ENCODE measurements at places on chromosomes 3 and 15.
A peak's percentile ranks its signal among the peaks of the same experiment; 100 is the strongest.

GRCh38 chr3:53885239-53885638, 3.3 kb upstream of the ACTR8 start:
- DNase-seq, result no peak

- DNase-seq, result no peak
Measured at GRCh38 chr3:58835086-58835485, 168.5 kb upstream of the FAM3D start.

DNA sequence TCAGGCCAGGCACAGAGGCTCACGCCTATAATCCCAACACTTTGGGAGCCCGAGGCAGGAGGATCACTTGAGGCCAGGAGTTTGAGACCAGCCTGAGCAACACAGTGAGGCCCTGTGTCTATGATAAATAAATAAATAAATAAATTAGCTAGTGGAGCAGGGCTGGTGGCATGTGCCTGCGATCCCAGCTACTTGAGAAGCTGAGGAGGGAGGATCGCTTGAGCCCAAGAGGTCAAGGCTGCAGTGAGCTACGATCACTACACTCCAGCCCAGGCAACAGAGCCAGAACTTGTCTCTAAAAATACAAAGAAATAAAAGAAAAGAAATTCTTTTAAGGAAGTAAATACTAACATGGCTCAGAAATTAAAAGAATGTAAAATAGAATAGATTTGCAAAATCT, 91.8 kb downstream of the LIPC start:
- no peak for DNase-seq

GRCh38 chr3:32691847-32692246, 6.9 kb downstream of the CNOT10 start:
- DNase-seq, result no peak

DNA sequence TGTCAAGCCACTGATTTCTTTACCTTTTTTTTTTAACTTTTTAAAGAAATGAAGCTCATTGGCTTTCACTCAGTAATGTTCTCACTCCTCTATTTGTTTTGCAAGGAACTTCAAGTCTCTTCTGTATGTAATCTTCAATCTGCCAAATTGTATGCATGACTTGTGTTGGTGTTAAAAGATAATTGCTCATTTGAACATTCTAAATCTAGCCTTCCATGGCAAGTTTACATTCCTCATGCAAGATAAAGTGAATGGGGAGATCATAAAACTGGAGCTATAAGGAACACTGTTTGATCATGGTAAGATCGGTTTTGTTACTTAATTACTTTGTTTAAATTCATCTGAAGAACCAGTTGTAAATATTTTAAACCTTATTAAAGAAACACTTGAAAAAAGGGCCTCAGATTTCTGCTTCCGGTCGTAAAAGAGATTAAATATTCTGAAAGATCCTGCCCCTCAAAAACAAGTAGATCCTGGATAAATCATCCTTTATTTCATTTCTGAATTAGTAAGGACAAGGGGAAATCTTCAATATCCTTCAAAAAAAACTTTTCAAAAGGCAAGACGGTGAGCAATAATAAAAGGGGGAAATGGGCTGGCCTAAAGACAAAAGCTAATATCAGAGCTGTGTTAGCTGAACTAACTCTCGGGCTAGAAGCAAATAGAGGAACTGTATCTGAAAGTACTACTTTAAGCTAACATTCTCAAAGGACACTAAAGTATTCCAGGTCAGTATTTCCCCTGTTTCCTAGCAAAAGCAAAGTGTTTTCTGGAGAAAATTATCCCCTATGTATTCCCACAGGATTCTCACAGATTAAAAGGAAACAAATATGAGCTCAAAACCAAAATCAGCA, 107.0 kb upstream of the ATP11B start:
- no peak for DNase-seq

- DNase-seq, result no peak
Measured at GRCh38 chr3:128619146-128619890, 31.3 kb downstream of the RPN1 start.

GRCh38 chr3:192449036-192449435, 278.3 kb downstream of the FGF12 start:
- no peak for DNase-seq

DNA sequence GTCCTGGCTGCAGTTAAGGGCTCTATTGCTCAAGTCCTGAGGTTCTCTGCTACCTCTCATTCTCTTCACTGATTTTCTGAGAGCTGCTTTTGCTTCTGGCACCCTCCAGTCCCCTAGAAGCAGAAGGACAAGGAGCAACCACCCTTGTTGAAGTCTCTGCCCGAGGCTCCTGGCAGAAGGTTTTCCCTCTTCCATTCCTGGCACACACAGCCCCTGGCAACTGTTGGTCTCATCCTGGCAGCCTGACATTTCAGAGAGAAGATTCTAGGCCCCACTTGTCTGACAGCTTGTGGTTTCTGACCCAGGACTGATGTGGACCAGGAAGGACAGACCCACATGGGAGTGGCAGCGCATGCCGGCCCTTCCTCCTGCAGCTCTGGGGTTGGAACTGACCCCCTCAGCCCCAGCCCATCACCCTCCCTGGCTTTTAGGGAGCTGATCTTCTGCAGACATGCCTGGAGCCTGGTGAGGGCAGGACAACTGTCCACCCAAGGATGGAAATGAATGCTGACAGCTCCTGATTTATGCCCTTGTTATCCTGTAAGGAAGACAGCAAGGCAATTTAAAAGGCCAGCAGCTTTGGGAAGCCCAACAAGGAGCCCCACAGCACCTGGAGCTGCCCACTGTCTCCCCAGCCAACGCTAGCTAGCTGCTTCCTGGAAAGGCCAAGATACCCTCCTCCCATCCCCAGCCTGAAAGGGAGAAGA, 13.0 kb upstream of the NTRK3 start:
- no peak for DNase-seq

GRCh38 chr3:24341668-24342067, 153.0 kb downstream of the THRB start:
- no peak for DNase-seq

- DNase-seq, result no peak
Measured at GRCh38 chr3:141955175-141955574, 78.7 kb downstream of the ATP1B3 start.

DNA sequence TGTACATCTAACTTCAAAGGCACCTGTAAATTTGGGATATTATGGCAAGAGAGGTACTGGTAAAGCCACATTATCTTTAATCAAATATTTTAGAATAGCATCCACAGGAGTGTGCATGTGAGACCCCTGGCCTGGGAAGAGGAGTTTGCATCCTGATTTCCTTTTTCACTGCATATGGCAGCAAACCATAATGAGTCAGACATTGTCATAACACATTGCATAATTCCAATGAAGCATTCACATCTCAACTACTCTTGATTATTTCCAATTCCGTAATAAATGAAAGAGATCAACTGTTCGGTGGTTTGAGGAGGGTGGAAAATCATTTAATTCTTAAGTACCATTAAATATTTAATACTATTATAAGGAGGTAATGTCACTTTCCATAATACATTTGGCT, 215.0 kb downstream of the MECOM start:
- DNase-seq, result no peak

DNA sequence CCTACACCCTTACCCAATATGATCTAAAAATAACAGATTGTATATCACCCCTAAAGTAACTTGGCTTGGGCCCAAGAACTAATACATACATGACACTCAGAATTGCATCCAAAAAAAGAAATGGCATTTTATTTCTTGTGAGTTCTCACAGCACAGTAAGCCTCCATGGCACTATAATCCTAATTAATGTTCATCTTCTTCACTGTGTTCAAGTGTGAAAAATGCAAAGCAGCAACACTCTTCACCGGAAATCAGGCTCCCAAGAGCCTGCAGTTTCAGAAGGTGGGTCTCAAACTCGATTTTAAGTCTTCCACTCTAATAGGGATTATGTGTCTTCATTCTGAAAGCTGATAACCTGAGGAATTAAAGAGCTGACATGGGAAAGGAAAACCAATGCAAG, 142.8 kb upstream of the TSC22D2 start:
- DNase-seq, result no peak

GRCh38 chr3:15731024-15731423, 66.8 kb downstream of the ANKRD28 start:
- no peak for DNase-seq

- no peak for DNase-seq
Measured at GRCh38 chr3:119779731-119780383, 2.0 kb upstream of the NR1I2 start.

GRCh38 chr15:96138985-96139384, 191.5 kb upstream of the NR2F2 start:
- DNase-seq, result no peak

GRCh38 chr15:92921215-92922131, 21.3 kb downstream of the CHD2 start:
- DNase-seq, result no peak

DNA sequence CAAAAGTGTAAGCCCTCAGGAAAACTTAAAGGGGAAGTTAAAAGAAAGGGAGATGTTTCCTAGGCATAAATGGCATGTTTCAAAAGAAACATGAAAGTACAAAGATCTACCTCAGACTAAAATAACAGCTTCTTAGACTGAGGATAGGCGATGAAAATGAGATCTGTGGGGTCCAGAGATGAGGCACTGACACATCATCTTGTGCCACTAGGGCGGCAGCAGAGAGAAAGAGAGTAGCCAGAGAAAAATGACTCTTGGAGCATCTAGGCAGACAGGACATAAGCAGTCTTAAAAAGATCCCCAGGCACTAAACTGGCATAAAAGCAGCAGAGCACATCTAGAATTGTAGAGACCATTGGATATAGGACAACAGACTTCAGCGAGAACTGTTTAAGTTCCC, 42.5 kb upstream of the RFX7 start:
- no peak for DNase-seq

DNA sequence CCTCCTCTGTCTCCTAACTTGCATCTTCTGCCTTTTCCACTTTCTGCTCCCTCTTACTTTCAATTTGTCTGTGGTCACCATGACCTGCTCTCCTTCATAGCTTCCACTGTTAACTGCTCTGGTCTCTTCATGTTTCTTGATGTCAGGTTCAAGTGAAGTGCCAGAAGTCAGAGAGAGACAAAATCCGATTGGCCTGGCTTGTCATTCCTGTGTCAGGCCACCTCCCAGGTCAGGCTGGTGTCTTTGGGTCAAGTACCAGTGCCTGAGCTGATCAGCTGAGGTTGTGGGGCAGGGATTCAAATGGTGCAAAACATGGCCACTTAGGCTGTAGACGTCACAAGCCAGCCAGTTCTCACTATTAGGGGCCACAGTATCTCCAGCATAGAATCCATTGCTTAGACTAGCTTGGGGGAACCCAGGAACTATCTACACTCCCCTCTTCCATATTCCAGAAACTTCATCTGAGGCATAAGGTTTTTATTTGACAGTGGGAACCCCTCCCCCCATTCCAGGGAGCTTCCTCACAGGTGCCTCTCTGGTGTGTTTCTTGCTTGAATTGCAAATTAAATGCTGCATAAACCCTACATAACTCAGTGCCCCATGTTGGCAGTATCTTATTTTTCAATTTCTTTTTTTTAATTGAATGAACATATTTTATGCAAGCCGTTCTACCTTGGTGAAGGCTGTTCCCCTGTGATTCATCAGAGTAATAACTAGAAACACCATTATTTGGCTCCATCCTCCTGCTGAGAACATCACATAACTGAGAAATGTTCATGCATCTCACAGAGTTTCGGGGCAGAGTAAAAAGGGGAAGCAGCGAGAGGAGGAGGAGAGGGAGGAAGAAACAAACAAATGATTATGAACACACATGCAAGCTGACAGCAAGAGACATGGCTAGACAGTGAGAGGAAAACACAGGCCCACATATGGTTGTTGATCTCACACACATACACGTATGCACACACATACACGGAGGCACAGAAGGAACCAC, 175.8 kb downstream of the TLE3 start:
- DNase-seq, result no peak

DNA sequence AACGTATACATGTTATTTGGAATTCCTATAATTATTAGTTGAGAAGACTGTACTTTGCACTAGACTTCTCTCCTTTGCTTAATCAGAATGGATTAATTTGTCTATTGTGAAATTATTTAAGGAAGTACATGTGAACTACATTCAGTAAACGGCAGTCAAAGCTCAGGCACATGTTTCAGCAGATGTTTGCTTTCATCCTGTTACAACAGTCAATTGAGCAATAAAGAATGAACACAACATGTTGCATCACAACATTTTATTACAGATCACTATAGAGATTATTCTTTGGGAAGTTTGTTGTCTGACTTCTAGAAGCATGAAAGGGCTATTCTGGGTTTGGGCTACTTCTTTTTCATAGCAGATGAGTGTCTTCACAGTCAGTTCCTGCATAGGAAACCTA, 39.2 kb downstream of the RAB27A start:
- peak; percentile 84 for DNase-seq

DNA sequence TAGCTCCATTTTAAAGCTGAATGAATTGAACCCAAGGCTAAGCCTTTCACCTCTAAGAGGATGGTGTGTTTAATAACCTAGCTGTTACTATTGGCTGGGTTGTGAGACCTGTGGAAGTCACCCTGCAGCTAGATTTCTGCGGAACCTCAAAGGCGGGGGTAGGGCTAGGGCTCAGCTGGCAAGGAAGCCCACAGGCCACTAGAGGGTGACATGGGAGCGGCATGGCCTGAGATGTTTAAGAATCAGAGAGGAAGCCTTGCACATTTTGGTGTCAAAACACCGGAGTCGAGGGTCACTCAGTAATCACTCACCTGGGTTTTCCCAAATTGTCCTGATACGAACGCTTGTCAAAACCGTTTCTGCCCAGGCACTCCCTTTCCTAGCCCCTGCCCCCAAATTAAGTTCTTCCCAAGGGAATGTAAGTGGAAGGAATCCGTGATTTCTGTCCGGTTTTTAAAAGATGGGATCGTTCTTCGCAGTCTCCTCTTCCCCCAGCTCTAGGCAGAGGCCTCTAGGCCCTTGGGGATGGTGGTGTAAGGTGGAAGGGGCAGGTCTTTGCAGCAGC, 3.8 kb upstream of the ACAD9 start:
- DNase-seq, result no peak

- DNase-seq, result no peak
Measured at GRCh38 chr3:133895208-133896001, at the start of gene RAB6B. RAB6B (minus strand) TSS chr3:133895882; CDS start chr3:133895466, 416 bp downstream.

DNA sequence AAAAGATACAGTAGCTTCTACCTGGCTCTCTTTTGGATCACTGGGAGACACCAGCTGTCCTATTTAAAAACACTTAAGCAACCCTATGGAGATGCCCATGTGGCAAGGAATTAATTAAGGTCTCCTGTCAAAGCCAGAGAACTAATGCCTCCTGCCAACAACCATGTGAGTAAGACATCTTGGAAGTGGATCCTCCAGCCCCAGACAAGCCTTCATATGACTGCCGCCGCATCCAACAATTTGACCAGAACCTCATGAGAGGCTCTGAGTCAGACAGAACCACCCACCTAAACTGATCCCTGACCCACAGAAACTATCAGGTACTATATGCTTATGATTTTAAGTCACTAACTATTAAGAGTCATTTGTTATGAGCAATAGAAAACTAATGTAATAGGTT, 22.3 kb downstream of the IFT80 start:
- peak; percentile 69 for DNase-seq
